AG09309 (cell line): ENCODE measurements at places on chromosomes 13 and 19.

DNA sequence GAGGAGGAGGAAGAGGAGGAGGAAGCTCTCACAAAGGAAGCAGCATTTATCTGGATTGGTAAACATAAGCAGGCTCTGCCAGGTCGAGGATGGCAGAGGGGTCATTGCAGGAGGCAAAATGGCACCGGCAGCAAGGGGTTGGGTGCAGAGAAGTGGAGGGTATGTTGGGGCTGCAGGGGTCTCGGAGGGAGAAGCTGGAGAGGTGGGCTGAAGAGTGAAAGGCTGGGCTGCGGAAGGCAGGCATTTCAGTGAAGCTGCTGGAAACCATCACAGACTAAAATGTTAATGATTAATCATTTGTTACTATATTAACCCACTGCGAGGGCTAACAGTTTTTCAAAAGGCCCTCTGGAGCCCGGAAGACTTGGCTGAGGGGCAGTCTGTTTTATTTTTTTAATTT lies 24.6 kb downstream of the TPT1 start:
- DNase-seq: no peak

DNA sequence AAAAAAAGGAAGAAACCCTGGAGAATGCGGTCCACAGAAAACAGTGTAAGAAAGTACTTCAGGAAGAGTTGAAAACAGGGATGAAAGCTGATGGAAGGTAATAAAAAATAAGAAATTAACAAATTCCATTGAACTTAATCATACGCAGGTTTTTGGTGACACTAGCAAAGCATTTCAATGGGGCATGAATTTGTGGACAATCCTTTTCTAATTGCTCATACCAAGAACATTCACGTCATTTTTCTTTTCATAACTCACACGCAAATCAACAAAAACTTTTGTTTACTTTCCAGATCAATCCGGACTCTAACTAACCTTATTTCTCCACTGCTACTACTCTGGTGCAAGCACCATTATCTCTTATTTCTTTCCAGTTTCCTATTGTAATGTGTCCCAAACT lies 1195.0 kb downstream of the SLITRK5 start:
- no peak for DNase-seq

DNA sequence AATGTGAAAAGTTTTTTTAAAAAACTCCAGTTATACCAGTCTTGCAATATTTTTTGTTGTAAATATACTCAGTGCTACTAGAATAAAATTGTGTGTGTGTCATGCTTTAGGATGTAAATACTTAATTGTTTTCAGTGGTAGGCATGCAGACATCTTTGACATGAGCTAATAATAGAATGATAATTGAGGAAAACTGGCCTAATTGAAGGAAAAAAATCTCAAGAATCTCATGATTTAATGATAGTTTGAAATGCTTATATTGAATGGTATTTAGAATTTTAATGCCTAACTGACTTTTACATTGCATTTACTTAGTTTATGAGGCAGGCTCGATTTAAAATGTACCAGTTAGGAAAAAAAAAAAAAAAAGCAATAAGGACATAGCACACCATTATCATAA lies 3.2 kb upstream of the MAB21L1 start:
- no peak for DNase-seq

- DNase-seq: no peak
These were observed 78.6 kb downstream of the ABCC4 start for GRCh38 chr13:95222733-95223018.

DNA sequence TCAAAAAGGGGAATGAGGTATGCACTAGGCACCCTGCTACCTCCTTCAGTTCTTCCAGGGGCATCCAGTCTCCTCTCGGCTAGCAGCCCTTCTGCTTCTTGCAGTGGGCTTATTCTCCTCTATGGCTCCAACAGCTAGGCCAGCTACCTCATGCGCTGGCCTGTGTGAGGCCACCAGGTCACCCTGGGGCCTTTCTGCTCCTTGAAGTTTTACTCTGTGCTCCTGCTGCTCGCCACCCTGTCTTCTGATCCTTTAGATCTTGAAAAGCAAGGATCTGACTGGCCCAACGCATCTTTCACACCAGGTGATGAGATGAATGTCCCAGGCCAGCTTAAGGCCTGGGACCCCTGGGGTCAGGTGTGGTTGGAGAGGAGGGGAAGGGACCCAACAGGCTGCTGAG lies 66.2 kb downstream of the RUBCNL start:
- no peak for DNase-seq

GRCh38 chr13:111168107-111168506 lies 53.0 kb downstream of the ARHGEF7 start:
- no peak for DNase-seq

DNA sequence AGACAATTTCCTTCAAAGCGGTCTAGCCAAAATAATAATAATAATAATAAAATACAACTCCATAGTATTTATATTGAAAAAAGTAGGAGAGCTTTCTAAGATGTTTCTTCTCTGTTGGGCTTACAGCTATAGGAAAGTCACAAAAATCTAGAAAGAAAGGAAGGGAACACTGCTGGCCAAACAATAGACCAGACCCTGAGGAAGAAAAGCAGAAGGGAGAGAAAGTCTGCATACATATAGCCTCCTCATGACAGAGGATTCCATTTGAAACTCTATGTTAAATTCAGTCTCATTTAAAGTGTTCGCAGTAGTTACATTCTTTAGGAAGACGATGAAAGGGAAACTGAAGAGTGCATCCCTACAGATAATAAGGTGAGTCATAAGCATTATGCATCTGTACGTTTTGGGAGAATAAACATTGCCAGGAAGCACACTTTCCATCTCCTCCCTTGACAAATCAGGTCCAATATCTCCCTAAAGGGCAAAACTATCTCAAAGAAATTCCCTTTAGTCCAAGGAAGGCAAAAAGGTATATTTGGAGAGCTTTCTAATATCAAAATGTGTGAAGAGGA lies 86.5 kb downstream of the PCDH9 start:
- no peak for DNase-seq

DNA sequence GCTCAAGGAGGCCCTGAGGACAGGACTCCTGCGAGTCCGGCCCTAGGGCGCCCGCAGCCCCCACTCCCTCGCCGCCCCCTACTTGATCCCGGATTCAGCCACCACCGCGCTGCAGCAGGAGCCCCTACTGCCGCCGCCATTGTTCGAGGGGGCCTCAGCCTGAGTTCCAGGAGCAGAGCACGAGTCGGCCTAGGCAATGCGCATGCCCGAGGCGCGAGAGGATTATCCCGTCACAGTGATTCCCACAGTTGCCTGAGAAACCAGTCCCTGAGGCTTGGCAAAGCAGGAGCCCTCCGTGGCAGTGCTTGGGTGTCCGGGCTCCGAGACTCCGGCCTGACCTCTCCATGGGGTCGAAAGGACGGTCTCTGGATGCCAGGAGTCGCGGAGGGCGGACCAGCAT lies 68.4 kb upstream of the ZNF420 start:
- DNase-seq: no peak

GRCh38 chr19:29001141-29001581 lies 211.8 kb downstream of the UQCRFS1 start:
- DNase-seq: no peak

GRCh38 chr13:112238436-112238995 lies 137.6 kb upstream of the SPACA7 start:
- no peak for DNase-seq

- DNase-seq: peak; percentile 90
These were observed at the start of gene ZNF302 for GRCh38 chr19:34677386-34678084. ZNF302 (plus strand) TSS chr19:34677678; CDS start chr19:34678805, 1,127 bp downstream.

GRCh38 chr13:39821977-39822376 lies 166.5 kb downstream of the COG6 start:
- DNase-seq: no peak

DNA sequence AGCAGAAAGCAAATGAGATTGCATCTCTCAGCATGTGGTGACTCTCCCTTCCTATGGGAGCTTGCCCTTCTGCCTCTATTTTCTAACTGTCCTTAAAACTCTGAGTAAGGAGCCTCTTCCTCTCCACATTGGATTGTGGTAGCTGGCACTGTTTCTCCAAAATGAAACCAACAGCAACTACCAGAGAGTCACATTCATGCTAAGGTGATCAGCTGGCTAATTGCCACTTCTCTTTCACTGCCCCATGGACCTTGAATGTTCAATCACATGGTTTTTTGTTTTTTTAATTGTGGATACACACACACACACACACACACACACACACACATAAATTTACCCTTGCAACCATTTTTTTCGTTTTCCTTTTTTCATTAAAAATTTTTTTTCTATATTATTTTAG lies 154.7 kb upstream of the TSC22D1 start:
- no peak for DNase-seq
